ENCODE measurements at places on chromosomes 16 and 17.

DNA sequence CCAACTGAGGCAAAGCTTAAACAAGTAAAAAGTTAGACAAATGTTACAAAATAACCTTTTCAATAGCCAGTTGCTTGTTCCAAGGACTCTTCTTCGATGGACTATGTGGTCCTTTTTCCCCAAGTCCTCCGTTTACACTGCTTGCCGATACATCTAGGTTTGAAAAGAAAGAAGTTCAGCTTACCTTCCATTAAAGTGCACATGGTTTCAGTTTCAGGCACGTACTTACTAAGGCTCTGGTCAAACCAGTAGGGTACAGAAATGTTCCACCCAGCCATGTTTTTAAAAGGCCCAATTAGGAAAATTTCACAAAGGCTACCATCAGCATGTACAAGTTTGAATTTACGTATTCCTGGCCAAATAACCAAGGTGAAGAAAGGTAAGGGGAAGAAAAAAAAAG is 2.1 kb downstream of the SRSF2 start:
- DNase-seq, result no peak

DNA sequence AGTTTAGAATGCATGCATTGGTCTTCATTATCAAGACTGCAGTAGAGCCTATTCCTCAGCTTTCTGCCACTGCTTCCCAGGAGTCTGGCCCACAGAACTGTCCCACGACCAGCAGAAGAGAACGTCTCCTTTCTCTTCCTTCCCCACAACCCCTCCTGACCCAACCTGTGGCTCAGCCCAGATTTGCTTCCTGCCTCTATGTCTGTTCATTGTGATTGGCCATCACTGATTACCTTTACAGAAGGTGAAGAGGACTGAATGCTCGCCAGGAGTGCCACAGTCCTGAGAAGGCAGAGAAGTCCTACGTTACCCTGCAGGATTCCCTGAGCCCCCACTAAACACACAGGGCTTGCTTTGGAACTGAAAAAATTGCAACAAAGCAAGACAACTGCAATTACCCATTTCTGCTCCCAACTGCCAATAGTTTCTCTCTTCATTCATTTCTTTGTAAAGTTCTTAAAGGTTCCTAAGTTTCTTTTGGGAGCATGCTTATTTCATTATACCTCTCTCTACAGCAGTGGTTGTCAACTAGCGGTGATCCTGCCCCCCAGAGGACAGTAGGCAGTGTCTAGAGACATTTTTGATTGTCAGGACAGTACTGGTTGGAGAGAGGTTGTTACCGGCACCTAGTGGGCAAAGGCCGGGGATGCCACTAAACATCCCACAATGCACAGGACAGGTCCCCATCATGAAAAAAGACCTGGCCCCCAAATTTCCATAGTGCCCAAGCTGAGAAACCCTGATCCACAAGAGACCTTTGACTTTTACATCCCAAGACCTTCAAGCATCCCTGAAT is 4.5 kb upstream of the NAT9 start:
- no peak for DNase-seq

DNA sequence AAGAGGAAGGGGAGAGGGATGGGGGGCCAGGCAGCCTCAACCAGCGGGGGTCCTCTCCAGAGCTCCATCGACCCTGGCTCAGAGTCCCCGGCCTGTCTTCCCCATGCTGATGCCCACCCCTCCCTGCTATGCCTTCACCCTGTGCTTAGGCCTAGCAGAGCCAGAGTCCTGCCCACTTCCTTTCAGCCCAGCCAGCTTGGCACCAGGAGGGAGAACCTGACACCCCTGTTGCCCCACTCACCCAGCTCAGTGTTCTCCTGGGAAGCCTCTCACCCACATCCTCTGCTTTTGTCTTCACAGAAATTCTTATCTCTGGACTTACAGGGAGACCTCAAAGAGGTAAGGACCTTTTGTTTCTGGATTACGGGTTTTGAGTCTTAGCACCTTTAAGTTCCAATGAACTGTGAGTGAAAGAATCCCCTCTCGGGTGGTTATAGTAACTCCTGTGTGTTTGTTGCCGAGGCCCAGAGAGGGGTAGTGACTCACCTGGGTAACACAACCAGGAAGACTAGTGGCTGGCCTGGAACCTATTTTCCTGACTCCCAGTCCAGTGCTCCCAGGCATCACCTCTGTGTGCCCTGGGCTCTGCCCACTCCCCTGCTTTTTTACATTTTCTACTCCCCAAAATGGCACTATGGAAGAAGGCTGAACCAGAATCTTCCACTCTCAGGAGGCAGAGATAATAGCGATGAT is 53.3 kb downstream of the CES1 start:
- no peak for DNase-seq

GRCh38 chr16:86575754-86576557 is 2.4 kb upstream of the FOXL1 start:
- peak; percentile 75 for DNase-seq

DNA sequence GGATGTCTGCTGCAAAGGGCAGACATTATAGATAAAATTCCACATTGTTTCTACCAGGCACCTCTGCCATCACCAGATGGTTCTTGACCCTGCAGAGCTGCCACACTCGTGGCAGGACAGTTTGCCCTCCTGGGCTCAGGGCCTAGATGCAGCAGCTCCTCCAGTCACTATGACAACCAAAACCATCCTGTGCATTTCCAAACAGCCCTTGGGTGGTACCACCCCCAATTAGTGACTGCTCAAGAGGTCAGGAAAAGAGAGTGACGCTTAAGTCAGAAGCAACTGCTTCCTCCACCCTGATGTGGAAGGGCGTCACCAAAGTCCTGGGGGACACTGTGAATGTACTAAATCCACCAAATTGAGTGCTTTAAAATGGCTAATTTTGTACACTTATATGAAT is 109.2 kb downstream of the C16orf95 start:
- DNase-seq, result no peak

- DNase-seq, result no peak
These were observed at the start of gene STAC2 for GRCh38 chr17:39225308-39225958. TSS of gene STAC2 (minus strand) at chr17:39225945. CDS start at chr17:39225502, 443 bp downstream.

Data from activated effector memory CD4-positive, alpha-beta T cell treated with anti-CD3 and anti-CD28 coated beads, Interleukin-2, amount 50 U/mL, for 16 hours (primary cell).